Fibroblast of skin of left biceps (primary cell): ENCODE measurements at places on chromosomes 4 and X.

DNA sequence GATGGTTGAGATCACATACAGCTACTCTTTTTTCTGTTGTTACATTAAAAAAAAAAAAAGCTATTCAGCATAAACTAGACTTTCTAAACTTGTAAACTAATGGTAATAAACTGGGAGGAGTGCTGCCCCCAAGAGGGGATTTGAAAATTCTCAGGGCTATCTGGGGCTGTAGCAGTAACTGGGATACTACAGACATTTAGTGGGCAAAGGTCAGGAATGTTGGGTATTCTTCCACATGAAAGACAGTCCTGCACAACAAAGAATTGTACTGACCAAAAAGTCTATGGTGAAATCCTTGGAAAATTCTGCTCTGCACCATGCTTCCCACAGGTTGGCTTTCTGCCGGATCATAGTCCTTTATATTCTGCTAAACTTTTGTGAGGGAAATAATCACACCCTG is 232.6 kb upstream of the BOD1L1 start:
- no peak for DNase-seq

- no peak for DNase-seq
Measured at GRCh38 chr4:18227880-18228279, 206.3 kb upstream of the LCORL start.

DNA sequence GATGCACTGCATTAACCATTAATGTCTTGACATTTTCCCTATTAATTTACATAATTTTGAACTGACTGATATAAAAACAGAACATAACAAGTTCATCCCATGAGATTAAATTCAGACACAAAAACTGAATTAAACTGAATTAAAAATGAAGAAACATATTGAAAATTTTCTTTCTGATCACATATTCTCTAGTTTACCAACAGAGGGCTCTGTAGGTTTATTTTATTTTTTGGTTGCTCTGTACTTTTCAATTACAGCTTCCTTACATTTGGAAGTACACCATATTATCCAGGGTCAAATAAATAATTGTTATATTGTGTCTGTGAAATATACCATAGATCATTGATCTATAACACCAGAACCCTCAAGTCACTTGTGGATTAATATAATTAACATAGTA is 27.3 kb upstream of the CT83 start:
- DNase-seq, result no peak

GRCh38 chr4:175062183-175062592 is 144.0 kb downstream of the ADAM29 start:
- DNase-seq, result no peak

DNA sequence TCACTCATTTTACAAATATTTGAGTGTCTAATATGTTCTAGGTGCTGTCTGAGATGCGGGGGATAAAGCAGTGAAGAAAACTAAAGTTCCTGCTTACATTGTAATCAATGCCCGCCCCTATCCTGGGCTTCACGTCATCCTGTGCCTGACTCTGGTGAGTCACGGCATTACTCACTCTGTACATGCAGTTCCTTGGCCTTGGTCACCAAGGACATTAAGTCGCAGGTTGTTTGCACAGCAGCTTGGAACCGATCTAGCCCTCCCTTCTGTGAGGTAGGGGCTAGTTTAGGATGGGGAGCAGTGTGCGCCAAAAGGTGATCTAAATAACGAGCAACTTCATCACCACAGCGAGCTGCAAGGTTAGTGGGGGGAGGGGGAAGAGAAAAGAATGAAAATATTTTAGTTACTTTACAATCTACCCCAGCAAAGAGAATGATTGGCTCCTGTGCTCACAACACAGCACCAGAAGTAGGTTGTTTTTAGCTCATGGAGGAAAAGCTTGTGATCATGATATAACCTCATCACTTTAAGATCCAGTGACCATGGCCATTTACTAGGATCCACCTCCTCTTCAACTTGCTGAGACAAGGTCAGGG is 48.0 kb upstream of the HDAC8 start:
- DNase-seq, result peak; percentile 20

- no peak for DNase-seq
Measured at GRCh38 chr4:77076889-77077635, 1.3 kb upstream of the CCNI start.

DNA sequence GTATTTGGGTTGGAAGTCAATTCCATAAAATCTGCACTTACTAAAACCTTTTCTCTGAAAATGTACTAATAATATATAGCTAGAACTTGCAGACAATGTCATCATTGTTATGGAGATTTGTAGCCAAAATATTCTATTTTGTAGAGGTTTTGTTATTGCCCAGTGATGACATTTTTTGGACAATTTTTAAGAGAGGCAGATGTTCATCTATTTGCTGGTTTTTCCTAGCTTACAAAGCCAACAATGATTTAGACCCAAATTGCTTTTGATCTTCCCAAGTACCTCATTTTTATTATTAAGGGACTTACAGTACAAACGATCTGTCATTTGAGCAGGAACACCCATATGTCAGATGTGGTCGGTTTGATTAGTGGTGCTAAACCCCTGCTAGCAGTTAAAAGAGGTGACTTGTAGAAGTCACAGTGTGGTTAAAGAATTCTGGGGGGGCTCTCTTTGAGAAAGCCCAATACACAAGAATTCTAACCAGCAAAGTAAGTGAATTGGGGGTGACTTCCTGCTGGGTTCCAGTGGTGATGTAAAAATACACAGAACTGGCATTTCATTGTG is 136.2 kb downstream of the KIT start:
- DNase-seq, result no peak

- DNase-seq, result no peak
Measured at GRCh38 chrX:20434986-20435385, 168.3 kb upstream of the RPS6KA3 start.

DNA sequence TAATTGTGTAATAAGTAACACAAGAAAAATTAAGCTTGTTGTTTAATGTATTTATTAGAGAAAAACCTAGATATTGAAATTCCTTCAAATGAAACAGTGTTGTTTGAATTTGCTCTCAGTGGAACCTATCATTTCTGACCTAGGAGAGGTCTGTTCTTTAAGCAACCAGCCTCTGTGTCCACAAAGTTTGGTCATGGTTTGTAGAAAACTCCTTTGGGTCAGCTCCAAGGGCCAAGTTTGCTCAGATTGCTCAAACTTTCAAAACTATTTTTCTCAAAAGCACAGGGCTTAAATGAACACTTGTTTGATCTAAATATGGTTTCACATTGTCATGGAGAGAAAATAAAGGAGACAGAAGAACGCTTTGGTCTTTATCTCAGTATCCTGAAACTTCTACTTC is 29.6 kb upstream of the RPL34 start:
- DNase-seq, result no peak

DNA sequence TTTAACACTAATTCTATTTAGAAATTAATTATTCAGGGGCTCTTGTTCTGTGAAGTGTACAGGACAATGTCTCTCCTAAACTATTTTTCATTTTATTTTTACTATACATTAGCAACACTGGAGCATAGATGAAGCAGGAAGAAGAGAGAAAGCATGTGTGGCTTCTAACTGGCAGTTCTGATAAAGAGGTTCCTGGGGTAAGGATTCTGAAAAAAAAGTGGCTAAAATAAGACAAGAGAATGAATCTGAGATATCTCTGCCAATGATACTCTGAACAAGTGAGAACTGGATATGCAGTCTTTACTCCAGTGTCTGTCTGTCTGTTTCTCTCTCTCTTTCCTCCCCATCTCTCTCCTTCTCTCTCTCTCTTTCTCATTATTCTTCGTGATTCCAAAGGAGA is 125.9 kb downstream of the MAML3 start:
- DNase-seq, result no peak

GRCh38 chr4:48073567-48074103 is 57.1 kb downstream of the NIPAL1 start:
- DNase-seq, result no peak

DNA sequence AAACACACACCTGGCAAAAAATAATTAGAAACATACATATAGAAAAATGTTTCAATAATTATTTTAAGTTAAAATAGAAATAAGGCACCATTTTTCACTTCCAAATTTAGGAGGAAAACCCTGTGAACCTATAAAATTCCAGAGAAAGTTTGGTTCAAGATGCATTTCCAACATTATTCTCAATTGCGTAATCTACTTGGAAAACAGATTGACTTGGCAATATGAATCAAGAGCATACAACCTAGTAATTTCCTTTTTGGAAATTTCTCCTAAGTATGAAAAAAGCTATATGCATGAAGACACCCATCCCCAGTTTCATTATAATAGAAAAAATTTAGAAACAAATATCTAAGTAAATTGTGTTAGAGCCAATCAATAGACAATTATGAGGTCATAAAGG is 242.9 kb downstream of the IQCM start:
- no peak for DNase-seq

DNA sequence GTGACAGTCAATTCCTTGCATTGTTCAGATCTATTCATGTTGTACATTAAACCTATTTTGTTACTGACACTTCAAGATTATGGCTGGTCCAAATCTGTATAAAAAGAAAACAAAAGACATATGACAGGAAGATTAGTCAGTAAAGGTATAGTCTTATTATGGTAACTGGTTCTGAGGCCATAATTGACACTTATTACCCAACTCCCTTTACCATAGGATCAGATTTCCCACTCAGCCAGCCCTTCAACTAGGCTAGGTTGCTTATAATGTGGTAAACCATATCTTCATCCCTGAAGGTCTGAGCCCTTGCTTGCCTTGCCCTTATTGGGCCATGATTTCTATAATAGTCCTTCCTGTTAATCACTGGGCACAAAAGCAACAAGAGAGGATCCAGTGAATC is 289.6 kb downstream of the CXXC4 start:
- no peak for DNase-seq

GRCh38 chr4:144347121-144347520 is 206.6 kb upstream of the GYPA start:
- DNase-seq, result no peak

- DNase-seq, result peak; percentile 85
Measured at GRCh38 chr4:122898370-122899150, 23.8 kb downstream of the NUDT6 start.

GRCh38 chrX:9249051-9249846 is 215.3 kb upstream of the FAM9B start:
- no peak for DNase-seq

- DNase-seq, result no peak
Measured at GRCh38 chrX:34491126-34491525, 166.0 kb downstream of the TMEM47 start.

DNA sequence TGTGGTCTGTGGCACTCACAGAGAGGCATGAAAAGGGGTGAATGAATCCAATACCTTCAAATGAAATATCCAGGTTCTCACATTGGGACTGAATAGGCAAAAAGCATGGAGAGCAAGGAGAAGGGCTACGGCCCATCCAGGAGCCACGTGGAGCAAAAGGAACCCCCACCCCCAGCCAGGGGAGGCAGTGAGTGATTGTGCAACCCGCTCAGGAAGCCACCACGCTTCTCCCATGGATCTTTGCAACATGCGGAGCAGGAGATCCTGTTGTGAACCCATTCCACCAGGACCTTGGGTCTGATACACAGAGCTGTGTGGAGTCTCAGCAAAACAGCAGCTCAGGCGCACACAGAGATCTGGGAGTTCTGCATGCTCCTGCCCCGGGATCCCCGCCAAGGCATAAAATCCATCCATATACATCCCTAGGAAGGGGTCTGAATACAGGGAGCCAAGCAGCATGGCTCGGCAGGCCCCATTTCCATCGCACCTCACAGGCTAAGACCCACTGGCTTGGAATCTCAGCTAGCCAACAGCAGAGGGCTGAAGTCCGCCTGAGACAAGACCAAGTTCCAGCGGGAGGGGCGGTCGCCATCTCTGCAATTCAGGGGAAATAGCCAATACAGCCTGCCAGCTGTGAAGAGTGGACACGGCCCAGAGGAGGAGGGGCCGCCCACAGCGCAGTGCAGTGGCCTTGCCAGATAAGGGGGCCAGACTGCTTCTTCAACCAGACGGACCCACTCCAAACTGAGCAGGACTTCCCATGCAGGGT is 80.2 kb downstream of the FGF16 start:
- no peak for DNase-seq

- no peak for DNase-seq
Measured at GRCh38 chr4:186159613-186160012, 31.8 kb upstream of the CYP4V2 start.

DNA sequence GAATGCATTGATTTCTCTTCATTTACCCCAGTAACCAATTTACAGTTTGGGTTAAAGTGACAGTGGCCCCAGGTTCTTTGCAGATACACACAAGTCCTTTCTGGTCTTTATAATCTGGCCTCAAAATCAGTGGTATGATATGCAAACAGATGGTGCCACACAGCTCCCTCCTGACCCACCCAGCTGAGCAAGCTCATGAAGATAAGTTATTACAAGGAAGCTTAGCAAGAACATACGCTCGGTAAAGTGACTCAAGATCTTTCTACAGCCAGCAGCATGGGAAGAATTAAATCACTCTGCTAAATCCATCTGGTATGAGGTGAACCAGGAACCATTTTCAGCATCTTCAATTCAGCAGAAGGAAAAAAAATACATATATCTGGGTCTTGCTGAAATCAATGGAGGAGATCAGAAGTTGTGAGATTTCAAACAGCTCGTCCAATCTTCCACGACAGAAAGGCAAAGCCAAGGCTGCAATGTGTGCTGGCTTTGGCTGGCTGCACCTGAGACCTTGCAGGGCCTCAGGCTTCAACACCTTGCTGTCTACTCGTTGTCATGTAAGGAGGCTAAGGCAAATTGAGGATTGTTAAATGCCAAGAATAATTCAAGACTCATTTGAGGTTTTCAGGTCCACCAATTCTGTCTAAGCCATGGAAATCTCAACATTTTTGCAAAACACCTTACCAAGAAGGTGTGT is 28.2 kb downstream of the SEL1L3 start:
- DNase-seq, result no peak

DNA sequence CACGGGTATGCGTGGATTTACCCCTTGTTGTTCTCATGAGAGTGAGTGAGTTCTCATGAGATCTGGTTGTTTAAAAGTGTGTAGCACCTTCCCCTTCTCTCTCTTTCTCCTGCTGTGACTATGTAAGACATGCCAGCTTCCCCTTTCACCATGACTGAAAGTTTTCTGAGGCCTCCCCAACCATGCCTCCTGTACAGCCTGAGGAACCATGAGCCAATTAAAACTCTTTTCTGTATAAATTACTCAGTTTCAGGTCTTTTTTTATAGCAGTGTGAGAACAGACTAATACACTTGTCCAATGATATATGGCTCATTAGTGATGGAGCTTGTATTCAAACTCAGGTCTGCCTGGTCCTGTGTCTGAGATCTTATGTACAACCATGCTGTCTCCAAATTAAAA is 28.5 kb upstream of the RTL3 start:
- DNase-seq, result no peak

GRCh38 chrX:31136144-31136611 is 64.3 kb upstream of the FTHL17 start:
- no peak for DNase-seq

DNA sequence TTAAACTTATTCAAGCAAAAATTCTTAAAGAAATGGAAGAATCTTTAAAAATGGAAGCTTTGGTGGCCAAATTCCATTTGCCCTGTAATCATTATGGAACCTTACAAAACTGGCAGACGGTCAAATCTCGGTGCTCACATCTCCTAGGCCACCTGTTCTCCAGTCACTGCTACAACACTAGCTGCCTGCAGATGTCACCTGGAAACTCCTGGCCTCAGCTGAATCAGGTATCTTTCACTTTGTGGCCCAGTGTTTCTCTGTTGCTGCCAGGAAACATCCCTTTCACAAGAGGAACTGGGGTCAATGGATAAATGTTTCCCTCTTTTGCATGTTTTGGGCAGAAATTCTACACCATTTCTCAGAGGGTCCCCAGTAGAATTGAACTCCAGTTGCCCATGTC is 4.2 kb upstream of the CXCL3 start:
- DNase-seq, result no peak

GRCh38 chr4:87030755-87031441 is 96.1 kb downstream of the AFF1 start:
- no peak for DNase-seq

- no peak for DNase-seq
Measured at GRCh38 chrX:1741816-1742394, 127.0 kb downstream of the ASMT start.

- DNase-seq, result no peak
Measured at GRCh38 chr4:141815646-141816045, 179.3 kb downstream of the IL15 start.
